SJSA1 (cell line): ENCODE measurements at places on chromosomes 1 and 21. TPM values are rescaled to one million over a fixed set of nuclear protein-coding genes. Genes with fewer than 3 reads are reported as not detected.

- no peak within 1 kb of the TSS for H3K27ac ChIP-seq
- DNase-seq = no peak
- H3K4me1 ChIP-seq = no peaks in the 10 kb centered on the region
- H3K4me3 ChIP-seq = no peak within 1 kb of the TSS
Measured at GRCh38 chr1:203765029-203765837, at the start of gene LAX1. Gene LAX1, plus strand, starts transcription at chr1:203765183. Its CDS starts 383 bp downstream, at chr1:203765566.

DNA sequence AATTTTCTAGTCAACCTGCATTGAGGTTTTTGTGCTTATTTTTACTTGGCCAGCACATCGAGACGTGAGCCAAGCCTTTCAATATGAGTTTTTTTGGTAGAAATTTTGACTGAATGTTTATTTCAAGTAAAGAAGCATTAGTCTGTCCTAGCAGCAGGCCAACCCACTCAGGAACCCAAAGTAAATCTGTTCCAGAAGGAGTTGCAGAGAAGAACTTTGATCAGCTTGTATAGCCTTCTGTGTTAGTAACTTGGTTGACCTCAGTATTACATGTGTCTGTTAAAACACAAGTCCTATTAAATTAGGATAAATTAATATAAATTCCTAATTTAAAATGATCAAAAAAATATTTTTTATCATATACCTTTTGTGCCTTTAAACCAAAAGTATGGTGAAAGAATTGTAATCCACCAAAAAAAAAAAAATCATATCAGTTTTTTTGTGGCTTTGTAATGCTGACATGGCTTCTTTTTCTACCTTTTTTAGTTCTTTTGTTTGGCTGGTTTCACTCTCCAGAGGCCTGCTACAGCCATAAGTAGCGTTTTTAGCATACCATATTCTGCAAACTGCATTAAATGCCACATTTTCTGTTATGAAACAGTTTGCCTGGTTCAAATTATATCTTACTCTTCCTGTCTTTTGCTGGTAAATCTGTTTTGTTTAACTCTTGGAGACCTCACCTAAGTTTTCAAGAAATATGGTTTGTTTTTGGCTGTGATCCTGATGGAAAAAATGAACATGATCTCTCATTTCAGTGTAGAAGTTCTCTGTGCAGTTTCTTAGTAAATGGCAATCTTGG lies 39.5 kb downstream of the ATF6 start:
- no peak overlapping the region for H3K4me3 ChIP-seq
- H3K36me3 ChIP-seq = peaks cover 18% of the 10 kb centered on the region

DNA sequence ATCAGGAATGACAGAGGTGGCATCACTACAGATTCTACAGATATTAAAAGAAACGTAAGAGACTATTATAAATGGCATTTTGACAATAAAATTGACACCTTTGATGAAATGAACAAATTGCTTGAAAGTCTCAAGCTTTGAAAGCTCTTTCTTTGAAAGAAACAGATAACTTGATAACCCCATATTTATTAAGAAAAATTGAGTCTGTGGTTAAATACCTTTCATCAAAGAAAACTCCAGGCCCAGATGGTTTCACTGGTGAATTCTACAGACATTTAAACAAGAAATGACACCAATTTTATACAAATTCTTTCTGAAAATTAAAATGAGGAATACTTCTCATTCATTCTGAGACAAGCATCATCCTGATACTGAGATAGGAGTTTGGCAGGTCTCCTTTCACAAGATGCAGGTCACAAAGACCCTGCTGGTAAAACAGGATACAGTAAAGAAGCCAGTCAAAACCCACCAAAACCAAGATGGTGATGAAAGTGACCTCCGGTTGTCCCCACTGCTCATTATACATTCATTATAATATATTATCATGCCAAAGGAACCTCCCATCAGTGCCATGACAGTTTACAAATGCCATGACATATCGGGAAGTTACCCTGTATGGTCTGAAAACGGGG lies 210.9 kb downstream of the AKT3 start:
- H3K4me1 ChIP-seq = no peaks in the 10 kb centered on the region
- no peak overlapping the region for H3K4me3 ChIP-seq
- no peaks in the 10 kb centered on the region for H3K27me3 ChIP-seq

DNA sequence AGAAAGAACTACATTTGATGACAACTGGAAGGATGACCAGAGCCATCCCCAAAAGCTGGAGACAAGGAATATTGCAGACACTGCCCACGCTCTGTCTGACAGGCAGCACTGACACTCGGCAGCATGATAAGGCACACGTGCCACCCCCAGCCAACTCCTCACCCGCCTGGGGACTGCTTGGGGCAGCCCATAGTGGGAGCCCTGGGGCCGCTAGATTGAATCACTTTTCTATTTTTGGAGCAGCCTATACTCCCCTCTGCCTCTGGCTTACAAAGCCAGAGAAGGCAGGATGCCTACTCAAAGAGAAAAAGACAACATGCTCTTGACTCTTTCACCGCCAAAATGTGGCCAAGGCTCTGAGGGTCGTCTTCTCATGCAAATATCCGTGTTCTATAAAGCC lies 1.3 kb downstream of the SMG5 start:
- no peak overlapping the region for H3K27ac ChIP-seq
- DNase-seq = no peak
- H3K4me3 ChIP-seq = peak overlapping the region; percentile 92
- peaks cover 44% of the 10 kb centered on the region for H3K36me3 ChIP-seq
- H3K27me3 ChIP-seq = no peaks in the 10 kb centered on the region

- peaks cover 26% of the 10 kb centered on the region for H3K4me1 ChIP-seq
- H3K4me3 ChIP-seq = no peak overlapping the region
- DNase-seq = peak; percentile 83
- no peaks in the 10 kb centered on the region for H3K27me3 ChIP-seq
- no peaks in the 10 kb centered on the region for H3K36me3 ChIP-seq
Measured at GRCh38 chr1:61951731-61952580, 209.7 kb downstream of the PATJ start.

DNA sequence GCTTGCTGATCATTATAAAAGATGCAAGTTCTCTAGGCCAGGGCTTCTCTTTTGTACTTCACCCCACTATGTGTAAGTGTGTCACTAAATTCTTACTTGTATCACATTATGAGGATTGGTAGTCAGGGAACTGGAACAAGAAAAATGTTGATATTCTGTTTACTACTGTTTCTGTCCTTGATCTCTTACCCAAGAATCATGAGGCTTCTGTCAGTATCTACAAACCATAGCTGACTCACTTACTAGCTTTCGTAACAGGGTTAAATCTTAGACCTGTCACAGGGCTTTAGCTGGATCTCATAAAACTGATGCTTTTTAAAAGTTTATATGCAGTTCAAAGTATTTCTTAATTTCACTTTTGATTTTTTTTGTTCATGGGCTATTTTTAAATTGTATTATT lies 681.2 kb downstream of the PLPP3 start:
- DNase-seq = no peak
- no peaks in the 10 kb centered on the region for H3K36me3 ChIP-seq
- H3K4me3 ChIP-seq = no peak overlapping the region
- no peak overlapping the region for H3K27ac ChIP-seq
- H3K4me1 ChIP-seq = no peaks in the 10 kb centered on the region

DNA sequence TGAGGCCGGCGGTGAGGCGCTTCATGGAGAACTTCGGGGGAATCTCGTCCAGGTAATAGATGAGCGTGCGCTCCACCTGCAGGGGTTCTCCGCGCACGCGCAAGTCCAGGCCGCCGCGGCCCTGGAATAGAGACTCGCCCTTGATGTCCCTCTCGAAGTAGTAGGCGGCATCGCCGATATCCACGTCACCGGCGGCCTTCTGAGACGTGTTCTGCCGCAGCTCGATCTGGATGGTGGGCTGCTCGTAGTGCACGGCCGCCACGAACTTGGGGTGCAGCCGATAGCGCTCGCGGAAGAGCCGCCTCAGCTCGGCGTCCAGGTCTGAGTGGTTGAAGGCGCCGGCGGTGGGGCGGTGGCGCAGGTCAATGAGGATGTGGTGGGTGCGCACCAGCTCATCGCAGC lies 726 bp downstream of the TACSTD2 start:
- peaks cover 3% of the 10 kb centered on the region; the same call in 1 of the 2 replicates for H3K27me3 ChIP-seq
- H3K27ac ChIP-seq = no peak overlapping the region
- peaks cover 4% of the 10 kb centered on the region; the same call in 1 of the 2 replicates for H3K4me1 ChIP-seq

- H3K4me3 ChIP-seq = no peak overlapping the region
- no peaks in the 10 kb centered on the region for H3K36me3 ChIP-seq
- H3K27ac ChIP-seq = no peak overlapping the region
- H3K27me3 ChIP-seq = no peaks in the 10 kb centered on the region
- no peak for DNase-seq
Measured at GRCh38 chr1:218494449-218494852, 149.3 kb downstream of the TGFB2 start.

DNA sequence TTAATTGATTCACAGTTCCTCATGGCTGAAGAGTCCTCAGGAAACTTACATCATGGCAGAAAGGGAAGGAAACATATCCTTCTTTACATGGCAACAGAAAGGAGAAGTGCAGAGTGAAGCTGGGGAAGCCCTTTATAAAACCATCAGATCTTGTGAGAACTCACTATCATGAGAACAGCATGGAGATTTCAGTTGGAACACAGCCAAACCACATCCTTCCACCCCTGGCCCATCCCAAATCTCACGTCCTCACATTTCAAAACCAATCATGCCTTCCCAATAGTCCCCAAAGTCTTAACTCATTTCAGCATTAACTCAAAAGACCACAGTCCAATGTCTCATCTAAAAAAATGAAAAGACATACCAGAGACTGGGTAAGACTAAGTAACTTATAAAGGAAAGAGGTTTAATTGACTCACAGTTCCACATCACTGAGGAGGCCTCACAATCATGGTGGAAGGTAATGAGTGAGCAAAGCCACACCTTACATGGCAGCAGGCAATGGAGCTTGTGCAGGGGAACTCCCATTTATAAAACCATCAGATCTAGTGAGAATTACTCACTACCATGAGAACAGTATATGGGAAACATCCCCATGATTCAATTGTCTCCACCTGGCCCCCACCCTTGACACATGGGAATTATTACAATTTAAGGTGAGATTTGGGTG lies 105.2 kb downstream of the MRPL39 start:
- H3K4me1 ChIP-seq = no peaks in the 10 kb centered on the region
- no peak overlapping the region for H3K4me3 ChIP-seq
- no peak for DNase-seq
- H3K27me3 ChIP-seq = no peaks in the 10 kb centered on the region

DNA sequence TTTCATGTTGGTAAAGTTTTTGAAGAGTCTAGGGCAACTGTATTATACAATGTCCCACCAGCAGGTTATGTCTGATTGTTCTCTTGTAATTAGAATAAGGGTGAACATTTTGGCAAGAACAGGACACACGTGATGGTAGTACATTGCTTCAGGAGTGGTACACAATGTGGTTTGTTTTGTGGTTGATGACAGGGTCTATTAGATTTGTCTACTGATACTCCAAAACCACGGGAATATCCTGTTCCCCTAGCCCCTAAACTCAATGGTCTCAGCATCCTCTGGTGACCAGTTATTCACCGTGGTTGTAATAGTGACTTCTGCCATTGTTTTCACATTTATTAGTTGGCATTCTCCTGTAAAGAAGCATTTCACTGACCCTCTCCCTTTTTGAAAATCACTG lies 22.1 kb upstream of the ACTA1 start:
- H3K27me3 ChIP-seq = no peaks in the 10 kb centered on the region
- H3K4me1 ChIP-seq = no peaks in the 10 kb centered on the region
- DNase-seq = no peak
- peaks cover 38% of the 10 kb centered on the region for H3K36me3 ChIP-seq
- no peak overlapping the region for H3K27ac ChIP-seq
- no peak overlapping the region for H3K4me3 ChIP-seq

GRCh38 chr1:200674838-200675587 lies 5.3 kb upstream of the DDX59 start:
- H3K27ac ChIP-seq = no peak overlapping the region
- no peaks in the 10 kb centered on the region for H3K36me3 ChIP-seq
- no peaks in the 10 kb centered on the region for H3K27me3 ChIP-seq
- no peak overlapping the region for H3K4me3 ChIP-seq

DNA sequence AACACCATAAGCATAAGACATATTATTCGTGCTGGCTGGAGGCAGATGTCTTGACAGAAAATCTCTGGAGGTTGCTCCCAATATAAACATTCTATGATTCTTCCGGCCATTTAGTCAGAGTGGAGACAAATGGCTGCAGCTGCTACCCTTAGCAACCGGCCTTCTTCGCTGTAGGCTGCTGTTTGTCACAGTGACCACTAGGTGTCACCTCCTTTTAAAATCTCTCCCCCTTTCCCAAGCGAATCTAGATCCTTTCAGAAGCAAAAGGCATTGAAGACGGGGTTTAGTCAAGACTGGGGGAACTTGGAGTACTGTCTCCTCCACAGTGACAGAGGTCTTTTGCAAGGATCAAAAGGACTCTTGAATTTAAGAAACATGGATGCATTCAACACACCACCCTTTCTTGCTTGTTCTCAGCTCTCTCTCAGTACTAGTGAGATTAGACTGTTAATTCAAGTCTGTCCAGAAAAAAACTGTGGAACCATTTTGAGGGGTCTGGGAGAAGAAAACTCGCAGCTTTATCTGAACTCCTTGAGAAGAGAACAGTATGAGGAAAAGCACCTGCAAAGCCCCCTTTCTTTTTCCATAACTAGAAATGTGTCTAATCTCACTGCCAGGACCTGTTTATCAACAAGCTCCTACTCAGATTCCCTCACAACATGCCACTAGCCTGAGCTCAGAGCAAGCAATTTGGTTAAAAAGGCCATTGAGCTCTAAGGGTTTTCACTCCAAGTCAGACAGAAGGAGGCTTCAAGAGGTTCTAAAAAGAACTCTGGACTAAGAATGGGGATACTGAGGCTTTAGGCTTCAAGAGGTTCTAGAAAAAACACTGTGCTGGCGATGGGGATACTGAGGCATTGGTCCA lies 408.3 kb upstream of the PLXNA2 start:
- H3K27me3 ChIP-seq = no peaks in the 10 kb centered on the region
- 0 out of 2 replicates have a peak, but pooled peaks cover 3% of the 10 kb centered on the region for H3K4me1 ChIP-seq
- peak; percentile 53 for DNase-seq
- no peak overlapping the region for H3K27ac ChIP-seq

DNA sequence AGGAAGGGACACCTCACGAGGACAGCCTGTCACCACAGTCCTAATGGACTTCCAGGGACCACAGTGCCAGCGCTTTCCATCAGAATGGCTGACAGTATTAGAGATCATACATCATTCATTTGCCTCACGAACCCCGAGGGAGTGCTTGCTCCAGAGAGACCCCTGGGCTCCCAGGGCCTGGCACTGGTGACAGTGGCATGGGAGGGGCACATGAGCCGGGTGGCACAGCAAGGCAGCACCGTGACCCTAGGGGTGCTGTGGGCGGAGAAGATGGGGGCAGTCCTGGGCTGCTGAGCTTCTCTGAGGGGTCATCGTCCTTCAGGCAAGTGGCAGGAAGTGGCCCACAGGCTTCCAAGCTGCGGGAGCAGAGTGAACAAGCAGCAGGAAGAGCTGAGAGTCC lies 16.4 kb upstream of the TSPEAR start:
- peak; percentile 40 for DNase-seq
- H3K4me3 ChIP-seq = no peak overlapping the region
- peaks cover 33% of the 10 kb centered on the region for H3K27me3 ChIP-seq
- H3K36me3 ChIP-seq = no peaks in the 10 kb centered on the region
- H3K4me1 ChIP-seq = no peaks in the 10 kb centered on the region

NBPF10 gene
- 1.2 and 2.1 TPM in 2 replicates for total RNA-seq

TNNI3K gene
- total RNA-seq = not detected in 2 replicates

OR6K3 gene
- total RNA-seq = not detected in 2 replicates

EMC1 gene
- total RNA-seq = 75.2 and 80.5 TPM in 2 replicates
